Spinal cord (tissue), 10 donors: ENCODE measurements at places on chromosomes 6 and 20.
A peak's percentile ranks its signal among the peaks of the same experiment; 100 is the strongest.

GRCh38 chr6:148105695-148106094 lies 236.9 kb upstream of the SASH1 start:
- no peak for DNase-seq

DNA sequence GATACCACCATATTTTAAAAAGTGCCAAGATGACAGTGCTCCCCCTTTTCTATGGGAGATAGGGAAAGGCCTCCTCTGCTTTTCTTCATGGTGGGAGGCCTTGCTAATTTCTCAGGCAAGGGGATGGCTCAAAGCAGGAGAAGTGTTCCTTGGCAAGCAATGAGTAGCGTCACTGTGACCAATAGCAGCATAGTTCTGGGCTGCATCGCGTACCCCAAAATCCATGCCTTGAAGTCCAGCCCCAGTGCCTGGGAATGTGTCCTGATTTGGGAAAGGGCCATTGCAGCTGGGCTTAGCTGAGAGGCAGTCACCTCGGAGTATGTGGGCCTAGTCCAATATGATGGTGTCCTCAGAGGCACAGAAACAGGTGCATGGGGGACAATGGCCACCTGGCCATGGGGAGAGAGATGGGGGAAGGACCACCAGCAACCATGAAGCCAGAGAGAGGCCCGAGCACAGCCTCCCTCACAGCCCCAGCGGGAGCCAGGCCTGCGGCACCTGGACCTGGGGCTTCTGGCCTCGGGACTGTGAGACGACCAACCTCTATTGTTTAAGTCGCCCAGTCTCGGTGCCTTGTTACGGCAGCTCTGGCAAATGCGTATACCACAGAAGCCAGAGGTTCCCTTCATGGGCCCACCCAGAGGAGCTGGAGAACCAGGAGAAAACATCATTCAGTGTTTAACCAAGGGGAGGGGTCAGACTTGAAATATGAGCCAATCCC lies 153.1 kb upstream of the RPS6KA2 start:
- no peak for DNase-seq

- no peak for DNase-seq
These were observed 40.4 kb upstream of the ARFGEF2 start for GRCh38 chr20:48880981-48881657.

DNA sequence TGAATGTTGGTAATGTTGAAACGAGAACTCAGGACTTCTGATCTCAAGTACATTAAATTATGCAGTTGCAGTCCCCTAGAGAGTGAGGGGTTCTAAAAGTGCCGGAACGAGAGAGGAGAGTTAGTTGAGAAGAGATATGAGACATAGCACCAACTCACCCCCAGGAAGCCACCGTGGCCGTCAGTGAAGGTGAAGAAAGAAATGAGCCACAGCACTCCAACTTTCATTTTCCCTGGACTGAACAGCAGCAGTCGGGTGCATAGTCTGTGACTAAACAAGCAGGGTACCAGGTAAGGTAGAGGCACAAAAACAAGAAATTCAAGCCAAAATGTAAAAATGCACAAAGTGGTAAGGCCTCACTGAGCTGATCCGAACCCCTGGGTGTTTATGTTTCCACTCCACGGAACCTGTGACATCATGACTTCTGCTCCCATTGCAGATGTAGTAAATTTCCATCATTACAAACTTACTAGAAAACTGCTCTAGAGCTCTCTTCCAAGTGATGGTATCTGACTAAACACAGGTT lies 13.2 kb downstream of the ADGRF1 start:
- no peak for DNase-seq

DNA sequence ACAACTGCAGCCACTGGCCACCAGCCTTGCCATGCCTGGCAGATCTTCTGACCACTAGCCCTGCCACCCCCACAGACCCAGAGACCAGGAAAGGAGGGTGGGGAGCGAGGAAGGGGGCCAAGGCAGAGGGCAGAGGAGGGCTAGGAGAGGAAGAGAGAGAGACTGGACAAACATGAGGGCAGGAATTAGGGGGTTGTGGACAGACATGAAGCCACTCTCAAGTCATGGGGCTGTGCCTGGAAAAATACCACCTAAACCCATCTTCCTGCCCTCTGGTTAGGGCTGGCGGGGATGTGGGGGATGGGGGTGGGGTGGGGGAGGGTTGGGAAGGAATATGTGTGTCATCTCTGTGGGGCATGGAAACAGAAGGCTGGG lies 1.4 kb upstream of the SLC29A1 start:
- no peak for DNase-seq

GRCh38 chr6:125099211-125100073 lies 54.1 kb upstream of the TPD52L1 start:
- peak; percentile 70 for DNase-seq

- DNase-seq, result no peak
These were observed 51.1 kb downstream of the ARID1B start for GRCh38 chr6:156828280-156828703.

DNA sequence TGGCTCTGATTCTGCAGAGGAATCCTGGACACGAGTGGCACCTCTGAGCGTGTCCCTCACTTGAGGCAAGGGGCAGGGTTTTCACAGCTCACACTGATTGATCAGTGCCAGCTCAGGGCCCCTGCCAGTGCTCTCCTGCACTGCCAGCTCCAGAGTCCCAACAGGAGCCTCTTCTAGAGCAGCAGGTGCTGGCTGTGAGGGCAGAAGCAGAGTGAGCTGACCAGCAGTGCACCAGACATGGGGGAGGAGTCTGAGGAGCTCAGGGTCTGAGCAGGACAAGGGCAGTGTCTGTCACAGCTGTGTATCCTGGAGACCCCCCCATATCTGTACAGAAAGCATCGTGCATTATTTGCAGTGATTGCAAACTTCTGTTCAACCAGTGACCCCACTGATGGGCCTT lies 31.5 kb upstream of the THBS2 start:
- no peak for DNase-seq

DNA sequence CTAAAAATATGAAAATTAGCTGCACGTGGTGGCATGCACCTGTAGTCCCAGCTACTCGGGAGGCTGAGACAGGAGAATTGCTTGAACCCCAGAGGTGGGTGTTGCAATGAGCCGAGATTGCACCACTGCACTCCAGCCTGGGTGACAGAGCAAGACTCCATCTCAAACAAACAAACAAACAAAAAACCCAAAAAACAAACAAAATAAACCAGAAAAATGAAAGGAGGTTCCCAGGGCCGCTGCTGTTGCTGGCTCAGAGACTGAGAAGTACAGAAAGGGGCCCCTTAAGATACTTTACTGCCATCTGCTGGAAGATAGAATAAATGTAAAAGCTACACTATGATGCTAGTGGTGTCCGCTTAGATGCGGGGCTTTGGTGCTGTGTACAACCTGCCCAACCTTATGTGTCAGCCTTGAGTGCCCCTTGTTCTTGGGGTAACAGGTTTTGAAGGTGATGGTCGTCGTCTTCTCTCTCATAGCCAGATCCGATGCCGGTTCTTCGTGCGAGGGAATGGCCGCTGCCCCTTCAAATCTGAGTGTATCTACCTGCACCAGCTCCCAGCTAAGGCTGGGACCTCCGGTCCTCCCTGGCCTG lies 2.8 kb upstream of the FANCE start:
- DNase-seq, result no peak

- DNase-seq, result no peak
These were observed 61.8 kb downstream of the CYB5R4 start for GRCh38 chr6:83921315-83921714.

DNA sequence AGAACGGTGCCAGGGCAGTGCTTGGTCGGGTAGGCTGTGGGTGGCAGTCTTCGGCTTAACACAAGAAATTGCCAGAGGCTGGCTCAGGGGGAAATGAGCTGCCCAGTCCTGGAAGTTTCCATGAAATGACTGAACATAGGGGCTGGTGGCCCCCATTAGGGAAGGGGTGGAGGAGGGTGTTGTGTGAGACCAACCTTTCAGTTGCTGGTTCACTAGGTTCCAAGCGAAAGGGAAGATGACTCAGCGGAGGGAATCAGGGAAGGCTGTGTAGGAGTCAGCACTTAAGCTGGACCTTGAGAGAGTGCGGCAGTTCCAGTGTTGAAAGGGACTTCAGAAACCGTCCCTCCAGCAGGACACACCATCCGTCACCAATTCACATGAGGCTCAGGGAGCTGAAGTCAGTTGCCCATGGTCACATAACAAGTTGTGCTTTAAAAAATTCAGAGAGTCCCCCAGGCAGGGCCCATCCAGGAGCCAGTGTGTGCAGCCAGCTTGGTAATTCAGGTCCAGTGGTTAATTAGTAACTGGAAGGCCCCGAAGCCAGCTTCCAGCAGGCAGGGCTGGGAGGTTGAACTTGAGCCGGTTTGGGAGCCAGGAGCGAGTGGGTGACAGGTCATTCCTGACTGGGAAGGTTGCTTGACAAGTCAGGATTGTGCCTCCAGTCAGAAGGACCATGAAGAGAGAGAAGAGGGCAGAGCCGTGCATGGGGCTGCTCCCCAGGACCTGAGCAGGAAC lies at the start of gene SGK2:
SGK2 (plus strand) TSS at position 616 of the 735 bp plus-strand sequence. CDS start 7,469 bp downstream, outside the sequence.
- DNase-seq, result no peak

GRCh38 chr20:10505827-10506226 lies 70.7 kb downstream of the SLX4IP start:
- DNase-seq, result no peak

GRCh38 chr6:14921170-14921569 lies 324.7 kb upstream of the JARID2 start:
- peak; percentile 79 for DNase-seq

- DNase-seq, result no peak
These were observed 1.1 kb downstream of the OSBPL2 start for GRCh38 chr20:62239278-62239879.

- DNase-seq, result no peak
These were observed 5.7 kb downstream of the RING1 start for GRCh38 chr6:33213989-33214335.

DNA sequence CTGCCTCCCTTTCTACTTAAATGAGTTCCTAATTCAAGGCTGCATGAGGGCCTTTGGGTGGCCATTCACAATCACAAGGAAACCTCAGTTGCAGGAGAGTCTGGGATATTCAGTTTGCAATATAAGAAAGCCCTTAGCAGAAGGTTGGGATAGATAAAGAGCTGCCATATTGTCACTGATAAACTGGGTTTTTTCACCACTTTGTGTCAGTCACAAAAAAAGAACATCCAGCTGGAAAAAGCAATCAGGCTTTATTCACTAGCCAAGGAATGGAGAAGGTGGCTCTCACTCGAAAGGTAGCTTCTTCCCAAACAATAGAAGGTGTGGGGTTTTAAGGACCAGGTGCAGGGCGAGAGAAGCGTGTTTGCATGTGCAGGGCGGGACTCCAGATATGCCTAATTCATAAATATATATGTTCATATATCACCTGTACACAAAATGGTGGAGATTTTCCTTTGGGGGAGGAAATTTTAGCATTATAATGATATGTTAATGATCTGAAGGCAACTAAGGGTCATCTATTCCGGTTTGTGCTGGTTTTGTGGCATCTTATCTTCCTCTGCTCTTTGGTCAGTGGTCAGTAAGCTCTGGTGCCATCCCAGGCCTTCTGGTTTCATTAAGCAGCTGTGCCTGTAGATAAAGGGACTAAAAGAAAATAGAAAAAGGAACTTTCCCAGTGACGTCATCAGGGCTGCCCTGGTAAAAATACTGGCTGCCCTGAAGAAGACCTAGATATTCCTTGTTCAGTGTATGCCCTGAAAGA lies 97.1 kb upstream of the IYD start:
- DNase-seq, result no peak

DNA sequence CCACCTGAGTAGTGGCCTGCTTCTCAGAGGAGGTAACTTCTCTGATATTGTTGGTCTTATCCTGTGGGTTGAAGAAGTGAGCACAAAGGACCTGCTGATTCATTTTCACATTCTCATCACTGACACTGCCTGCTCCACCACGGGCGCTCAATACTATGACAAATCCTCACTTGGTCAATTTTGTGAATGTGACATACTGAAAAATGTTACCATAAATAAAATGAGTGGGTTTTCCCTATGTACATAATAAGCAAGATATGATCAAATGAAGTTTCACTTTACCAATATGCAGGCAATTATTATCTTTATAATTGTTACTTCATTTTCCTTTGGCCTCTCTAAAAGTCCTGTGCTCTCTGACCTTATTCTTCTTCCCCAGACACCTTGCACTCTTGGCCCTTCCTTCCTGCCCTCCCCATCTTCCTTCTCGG lies 71.5 kb upstream of the RIPOR2 start:
- no peak for DNase-seq

DNA sequence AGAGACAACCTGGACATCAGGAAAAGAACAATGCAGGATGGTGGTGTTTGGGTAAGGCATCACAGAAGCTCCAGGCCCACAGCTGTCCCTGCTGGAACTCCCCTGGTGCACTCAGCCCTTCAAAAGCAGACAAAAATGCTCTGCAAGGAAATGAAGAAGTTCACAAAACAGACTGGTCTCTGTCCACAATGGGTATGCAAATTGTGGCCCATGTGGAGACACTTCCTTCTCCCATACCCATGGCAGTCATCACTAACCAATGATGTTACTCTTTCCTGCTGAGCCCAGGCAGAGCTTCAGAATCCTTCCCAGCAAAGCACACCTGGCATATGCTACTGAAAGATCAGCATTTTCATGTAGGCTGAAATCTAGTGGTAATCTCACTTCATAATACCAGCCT lies 42.6 kb upstream of the PXDC1 start:
- no peak for DNase-seq

- peak; percentile 10 for DNase-seq
These were observed 3.7 kb upstream of the FASTKD5 start for GRCh38 chr20:3163099-3164042.

DNA sequence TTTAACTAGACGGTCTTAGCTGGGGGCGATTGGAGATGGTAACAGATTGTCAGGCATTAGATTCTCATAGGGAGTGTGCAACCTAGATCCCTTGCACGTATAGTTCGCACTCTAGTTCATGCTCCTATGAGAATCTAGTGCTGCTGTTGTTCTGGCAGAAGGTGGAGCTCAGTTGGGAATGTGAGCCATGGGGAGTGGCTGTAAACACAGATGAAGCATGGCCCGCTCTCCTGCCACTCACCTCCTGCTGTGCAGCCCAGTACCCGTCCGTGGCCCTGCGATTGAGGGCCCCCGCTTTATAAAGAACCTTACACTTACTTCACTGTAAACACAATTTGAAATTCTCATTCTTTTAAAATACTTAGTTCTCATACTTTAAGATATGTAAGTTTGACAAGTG lies 339.4 kb downstream of the CDH26 start:
- DNase-seq, result no peak

- no peak for DNase-seq
These were observed 73.0 kb upstream of the BCLAF1 start for GRCh38 chr6:136362421-136363356.

DNA sequence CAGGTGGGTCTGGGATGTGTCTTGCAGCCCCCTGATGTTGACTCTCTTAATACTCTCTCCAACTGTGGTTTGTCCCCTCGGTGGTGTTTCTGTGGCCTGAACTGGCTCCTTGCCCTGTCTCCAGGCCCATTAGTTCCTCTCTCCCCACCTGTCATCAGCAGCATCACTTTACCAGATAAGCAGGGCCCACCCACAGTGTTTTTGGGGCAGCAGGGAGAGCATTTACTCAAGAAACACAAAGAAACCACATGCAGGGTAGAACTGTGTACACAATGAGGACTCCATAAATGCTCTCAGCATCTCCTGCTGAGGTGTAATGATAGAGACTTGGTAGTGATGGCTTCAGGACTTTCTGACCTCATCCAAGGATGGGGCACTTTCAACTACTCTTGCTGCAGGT lies 20.2 kb upstream of the MRPS18A start:
- DNase-seq, result no peak

- no peak for DNase-seq
These were observed 15.0 kb upstream of the NKX2-2 start for GRCh38 chr20:21528870-21529269.

GRCh38 chr6:130105996-130106704 lies 87.8 kb downstream of the L3MBTL3 start:
- no peak for DNase-seq
